CD8-positive, alpha-beta memory T cell (primary cell): ENCODE measurements at places on chromosomes 16 and 17.

GRCh38 chr16:11022002-11022401 is 77.6 kb downstream of the CLEC16A start:
- DNase-seq = no peak

- no peak for DNase-seq
These were observed 22.1 kb downstream of the CRISPLD2 start for GRCh38 chr16:84841787-84842300.

DNA sequence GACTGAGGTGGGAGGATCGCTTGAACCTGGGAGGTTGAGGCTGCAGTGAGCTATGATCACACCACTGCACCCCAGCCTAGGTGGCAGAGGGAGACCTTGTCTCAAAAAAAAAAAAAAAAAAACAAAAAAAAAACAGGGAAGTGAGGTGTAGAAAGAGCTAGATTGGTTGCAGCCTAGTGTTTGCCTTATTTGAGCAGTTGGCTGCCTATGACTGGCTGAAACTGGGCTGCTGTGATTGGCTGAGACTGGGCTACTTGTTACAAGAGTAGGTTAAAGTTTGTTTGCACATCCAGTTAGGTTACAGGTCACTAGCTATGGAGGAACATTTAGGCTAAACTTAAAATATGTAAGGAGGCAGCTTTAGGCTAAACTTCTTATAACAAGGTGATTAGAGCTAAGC is 5.7 kb downstream of the DHRS7B start:
- no peak for DNase-seq

DNA sequence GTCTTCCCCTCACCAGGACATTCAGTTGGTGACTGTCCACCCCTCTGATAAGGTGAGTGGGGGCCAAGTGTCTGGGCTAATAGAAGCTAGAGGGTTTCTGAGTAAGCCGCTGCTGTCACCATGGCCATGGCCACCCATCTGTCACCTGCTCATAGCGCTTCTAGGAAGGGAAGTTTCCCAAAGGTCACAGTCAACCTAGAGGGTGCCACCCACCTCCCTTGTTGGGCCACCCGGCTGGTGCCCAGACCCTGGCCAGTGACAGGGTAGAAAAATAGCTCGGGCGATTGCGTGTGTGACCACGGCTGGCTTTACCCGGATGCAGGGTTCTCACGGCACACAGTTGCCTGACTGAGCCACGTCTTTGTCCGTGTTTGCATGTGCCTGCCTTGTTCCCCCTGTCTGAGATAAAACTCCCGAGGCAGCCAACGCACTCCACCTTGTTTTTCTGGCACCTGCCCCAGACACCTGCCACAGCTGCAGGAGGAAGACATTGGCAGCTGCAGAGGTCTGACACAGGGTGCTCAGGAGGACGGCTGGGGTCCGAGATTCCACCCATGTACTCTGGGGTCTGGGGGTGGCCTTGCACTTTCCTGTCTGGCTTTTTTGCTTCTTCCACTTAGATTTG is 809 bp downstream of the PIRT start:
- no peak for DNase-seq

DNA sequence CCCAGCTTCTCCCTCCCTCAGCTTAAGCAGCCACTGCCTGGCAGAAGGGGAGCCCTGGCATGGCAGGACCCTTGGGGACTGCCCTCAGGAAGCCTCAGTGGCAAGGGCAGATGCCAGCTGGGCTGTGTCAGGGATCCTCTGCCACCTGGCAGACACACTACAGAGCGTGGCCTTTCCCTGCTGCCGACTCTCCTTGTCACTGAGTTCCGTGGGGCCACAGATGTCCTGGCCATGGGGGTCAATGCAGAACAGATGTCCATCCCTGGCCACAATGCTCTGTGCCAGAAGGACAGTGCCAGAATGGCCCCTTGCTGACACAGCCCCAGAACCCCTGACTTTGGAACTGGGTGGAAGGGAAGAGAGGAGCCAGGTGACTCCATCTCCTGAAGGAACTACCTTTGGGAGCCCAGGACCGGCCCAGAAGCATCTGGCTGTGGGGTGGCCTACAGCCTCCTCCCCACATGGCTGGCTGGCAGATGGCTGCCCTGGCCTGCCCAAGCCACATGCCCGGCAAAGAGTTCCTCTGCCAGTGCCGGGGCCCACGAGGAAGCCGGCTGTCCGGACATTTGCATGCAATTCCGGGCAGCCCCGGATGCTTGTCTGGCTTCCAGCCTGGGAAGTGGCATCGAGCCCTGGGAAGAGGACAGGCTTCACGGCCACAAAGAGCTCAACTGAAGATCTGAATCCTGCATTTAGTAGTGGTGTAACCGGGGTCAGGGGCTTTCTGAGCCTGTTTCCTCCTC is 24.1 kb downstream of the NPTX1 start:
- DNase-seq = no peak

GRCh38 chr17:17351901-17352781 is 49.0 kb downstream of the NT5M start:
- no peak for DNase-seq

GRCh38 chr17:63665527-63666214 is 34.3 kb downstream of the LIMD2 start:
- no peak for DNase-seq

- no peak for DNase-seq
These were observed 154.0 kb downstream of the ZNF423 start for GRCh38 chr16:49701789-49702494.

DNA sequence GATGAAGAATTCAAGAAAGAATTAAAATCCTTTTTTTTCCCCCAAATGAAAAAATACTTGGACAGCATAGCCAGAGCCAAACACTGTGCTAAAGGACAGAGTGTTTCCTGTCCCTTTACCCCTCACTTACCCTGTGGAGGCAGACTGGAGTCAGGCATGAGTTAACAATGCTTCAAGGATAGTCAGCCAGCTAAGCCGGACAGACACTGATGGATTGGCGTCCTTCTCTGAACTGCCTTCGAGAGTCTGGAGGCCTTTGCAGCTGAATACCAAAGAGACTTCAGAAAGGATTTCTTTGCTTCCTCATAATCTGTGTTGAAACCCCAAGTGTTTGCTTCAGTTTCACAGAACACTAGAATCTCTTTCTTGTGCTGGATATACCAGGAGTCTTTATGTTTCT is 4.6 kb downstream of the METTL9 start:
- DNase-seq = no peak

- no peak for DNase-seq
These were observed 14.2 kb downstream of the ANKFY1 start for GRCh38 chr17:4249452-4250029.

DNA sequence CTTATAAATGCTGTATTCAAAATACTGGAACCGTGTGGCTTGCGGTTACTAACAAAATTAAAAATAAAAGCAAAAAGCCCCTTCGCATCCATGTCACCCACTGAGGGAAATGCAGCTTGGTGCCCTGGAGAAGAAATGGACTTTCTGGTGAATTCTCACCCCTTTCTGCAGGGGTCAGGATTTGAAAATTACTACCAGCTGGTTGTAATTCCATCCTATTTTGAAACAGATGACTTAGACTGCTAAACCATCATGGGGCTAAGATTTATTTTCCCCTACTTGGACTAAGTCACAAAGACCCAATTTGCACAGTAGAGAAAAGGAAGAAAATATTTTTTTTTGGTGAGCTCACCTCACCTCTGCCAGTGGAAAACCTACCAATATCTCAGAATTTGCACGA is 111.4 kb upstream of the MYOCD start:
- no peak for DNase-seq

DNA sequence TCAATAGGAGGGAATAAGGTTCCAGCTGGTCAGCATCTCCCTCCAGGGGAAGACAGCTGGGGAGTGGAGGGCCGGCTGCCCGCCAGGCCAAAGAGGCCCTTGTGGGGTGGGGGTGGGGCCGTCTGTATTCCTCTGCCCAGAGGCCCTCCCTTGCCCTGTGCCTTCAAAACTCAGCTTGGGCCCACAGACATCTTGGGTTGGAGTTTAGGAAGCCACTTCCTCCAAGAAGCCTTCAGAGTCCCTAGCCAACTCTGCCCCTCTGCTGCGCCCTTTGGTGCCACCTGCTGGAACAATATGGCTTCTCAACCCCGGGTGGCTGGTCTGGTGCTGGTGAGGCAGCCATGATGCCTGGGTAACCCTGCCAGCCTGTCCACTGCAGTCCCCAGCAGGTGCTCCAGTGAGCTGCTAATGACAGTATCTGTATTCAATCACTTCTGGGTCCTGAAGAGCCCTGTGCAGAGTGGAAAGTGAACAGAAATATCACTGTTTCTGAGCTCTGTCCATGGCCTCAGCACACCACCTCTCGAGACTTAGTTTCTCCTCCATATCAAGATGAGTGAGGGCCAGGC is 16.7 kb downstream of the HSD11B2 start:
- DNase-seq = peak; percentile 18

DNA sequence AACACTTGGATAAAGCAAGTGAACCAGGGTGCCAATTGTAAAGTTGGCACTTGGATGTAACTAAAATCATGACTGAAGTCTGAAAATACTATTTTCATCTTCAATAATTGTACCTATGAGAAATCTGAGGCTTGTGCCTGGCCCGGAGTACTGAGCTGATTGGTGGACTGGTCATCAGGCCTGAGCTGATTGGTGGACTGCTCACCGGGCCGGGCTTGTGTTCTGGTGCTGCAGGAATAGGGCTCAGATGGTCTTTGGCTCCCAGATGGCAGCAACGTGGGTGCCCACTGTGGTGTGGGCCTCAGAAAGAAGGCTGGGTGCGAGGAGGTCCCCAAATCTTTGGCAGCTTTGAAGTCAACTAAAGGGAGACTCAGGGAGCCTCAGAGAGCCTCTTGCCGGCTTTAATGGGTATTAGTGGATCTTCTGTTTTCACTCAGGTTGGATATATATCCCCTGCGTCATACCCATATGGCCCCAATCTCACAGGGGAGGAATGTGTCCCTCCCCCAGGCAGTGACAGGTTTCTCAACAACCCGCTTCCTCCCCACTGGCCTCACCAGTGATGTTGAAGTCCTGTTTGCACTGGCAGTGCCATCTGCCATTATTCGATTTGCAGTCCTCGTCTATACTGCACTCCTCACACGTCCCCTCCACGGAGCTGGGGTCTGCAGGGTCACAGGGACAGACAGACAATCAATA is 4.7 kb downstream of the UMOD start:
- DNase-seq = no peak

- no peak for DNase-seq
These were observed 3.8 kb downstream of the CFAP97D1 start for GRCh38 chr17:43784068-43784467.

GRCh38 chr17:15918661-15919259 is 26.2 kb upstream of the ADORA2B start:
- no peak for DNase-seq

- no peak for DNase-seq
These were observed 3.6 kb upstream of the RCVRN start for GRCh38 chr17:9908649-9909042.

DNA sequence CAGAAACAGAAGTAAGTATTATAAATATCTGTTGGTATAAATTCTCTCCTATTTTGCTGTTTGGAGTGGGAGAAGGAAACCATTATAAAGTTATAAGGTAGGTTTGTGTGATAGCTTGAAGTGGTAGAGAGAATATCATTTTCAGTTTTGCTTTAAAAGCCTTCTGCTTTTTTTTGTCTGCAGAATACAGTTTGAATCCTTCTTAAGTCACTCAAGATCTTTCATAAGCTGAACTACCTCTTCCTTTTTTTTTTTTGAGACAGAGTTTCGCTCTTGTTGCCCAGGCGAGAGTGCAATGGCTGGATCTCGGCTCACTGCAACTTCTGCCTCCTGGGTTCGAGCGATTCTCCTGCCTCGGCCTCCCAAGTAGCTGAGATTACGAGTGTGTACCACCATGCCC is 9.0 kb downstream of the ATAD5 start:
- no peak for DNase-seq

DNA sequence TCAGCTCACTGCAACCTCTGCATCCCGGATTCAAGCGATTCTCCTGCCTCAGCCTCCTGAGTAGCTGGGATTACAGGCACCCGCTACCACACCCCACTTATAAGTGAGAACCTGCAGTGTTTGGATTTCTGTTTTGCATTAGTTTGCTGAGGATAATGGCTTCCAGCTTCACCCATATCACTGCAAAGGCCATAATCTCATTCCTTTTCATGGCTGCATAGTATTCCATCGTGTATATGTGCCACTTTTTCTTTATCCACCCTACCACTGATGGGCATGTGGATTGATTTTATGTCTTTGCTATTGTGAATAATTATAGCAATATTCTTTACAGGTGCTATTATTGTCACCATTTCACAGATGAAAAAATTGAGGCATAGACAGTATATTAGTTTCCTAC is 301.0 kb upstream of the MAF start:
- DNase-seq = no peak

- DNase-seq = no peak
These were observed 14.2 kb downstream of the TRPV1 start for GRCh38 chr17:3594976-3595375.

- no peak for DNase-seq
These were observed 346.9 kb downstream of the FOXL1 start for GRCh38 chr16:86925067-86925791.

- no peak for DNase-seq
These were observed 38.3 kb downstream of the ZFP90 start for GRCh38 chr16:68577352-68577853.

DNA sequence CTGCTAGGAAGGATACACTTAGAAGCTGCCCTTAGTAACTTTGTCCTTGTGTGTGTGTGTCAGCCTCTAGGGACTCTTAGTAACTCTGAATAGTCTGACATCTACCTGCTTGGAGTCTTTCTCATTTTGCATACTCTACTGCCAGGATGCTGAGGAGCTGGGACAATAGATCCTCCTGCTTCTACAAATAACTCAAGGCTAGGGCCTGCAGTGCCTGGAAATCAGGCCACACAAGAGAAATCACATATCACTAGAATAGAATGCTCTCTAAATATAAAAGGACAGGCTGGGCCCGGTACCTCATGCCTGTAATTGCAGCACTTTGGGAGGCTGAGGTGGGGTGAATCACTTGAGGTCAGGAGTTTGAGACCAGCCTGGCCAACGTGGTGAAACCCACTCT is 38.5 kb upstream of the SLC25A19 start:
- DNase-seq = no peak

GRCh38 chr16:78638371-78638770 is 538.9 kb downstream of the WWOX start:
- no peak for DNase-seq

GRCh38 chr17:57445772-57446472 is 189.6 kb downstream of the MSI2 start:
- DNase-seq = no peak

GRCh38 chr16:23316232-23316631 is 14.1 kb downstream of the SCNN1B start:
- DNase-seq = no peak
